ENCODE measurements at places on chromosomes 6 and 20. TPM values are rescaled to one million over a fixed set of nuclear protein-coding genes. Genes with fewer than 3 reads are reported as not detected.

The GNAS-AS1 gene
- 1.5 TPM for total RNA-seq

GRCh38 chr20:6355754-6356451 lies 233.1 kb upstream of the FERMT1 start:
- DNase-seq: no peak

GRCh38 chr6:165439928-165440554 lies 130.6 kb upstream of the C6orf118 start:
- no peak for DNase-seq

- no peak for DNase-seq
These were observed 48.7 kb downstream of the SCGN start for GRCh38 chr6:25700761-25701160.
